ENCODE measurements at places on chromosomes 1 and 21.

DNA sequence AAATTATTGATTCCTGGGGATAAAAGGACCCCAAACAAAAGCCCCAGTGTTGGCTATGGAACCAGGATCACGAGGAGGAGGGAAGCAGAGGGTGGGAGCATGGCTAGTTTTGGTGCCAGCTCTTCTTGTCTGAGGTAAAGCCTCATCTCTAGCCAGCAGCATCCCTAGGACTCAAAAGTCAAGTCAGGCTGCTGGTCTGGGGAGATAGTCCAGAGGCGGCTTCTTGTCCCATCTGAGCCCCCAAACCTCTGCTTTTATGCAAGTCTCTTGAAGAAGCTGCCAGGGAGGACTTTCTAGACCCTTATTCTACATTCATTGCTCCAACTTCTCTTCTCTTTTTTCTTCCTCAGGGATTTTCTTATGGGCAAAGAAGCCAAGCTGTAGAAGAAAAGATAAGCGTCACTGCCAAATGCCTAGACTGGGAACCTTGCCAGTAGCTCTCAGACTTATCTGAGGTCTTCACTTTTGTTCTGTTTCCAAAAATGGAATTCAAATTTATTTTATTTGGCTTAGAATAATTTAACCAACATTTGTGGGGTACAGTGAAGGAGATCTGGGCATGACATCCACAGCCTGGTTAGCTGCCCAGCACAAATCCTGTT, 6.9 kb upstream of the ANKRD35 start:
- DNase-seq, result no peak

- no peak for DNase-seq
Measured at GRCh38 chr1:8127171-8127641, 101.1 kb upstream of the ERRFI1 start.

GRCh38 chr21:41207401-41208375, 39.7 kb downstream of the BACE2 start:
- DNase-seq, result no peak

DNA sequence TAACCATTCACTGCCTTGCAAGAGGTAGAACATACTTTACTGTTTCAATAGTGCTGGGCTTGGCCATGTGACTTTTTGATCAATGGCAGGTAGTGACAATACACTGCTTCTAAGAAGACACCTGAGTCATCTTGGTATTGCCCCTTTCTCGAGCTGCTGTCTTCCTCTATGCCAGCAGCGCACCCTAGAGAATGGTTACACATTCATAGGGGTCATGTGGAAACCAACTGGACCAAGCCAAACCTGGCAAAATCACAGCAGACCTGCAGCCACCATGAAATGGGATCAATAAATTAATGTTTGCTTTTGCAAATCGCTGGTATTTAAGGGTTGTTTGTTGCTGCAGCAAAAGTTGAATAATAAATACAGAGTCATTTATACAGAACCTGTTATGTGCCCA, 122.3 kb downstream of the GRIK1 start:
- DNase-seq, result no peak

GRCh38 chr1:197526736-197527371, 248.4 kb downstream of the DENND1B start:
- no peak for DNase-seq

GRCh38 chr1:109910123-109910962, at the start of gene CSF1:
Gene CSF1, plus strand, starts transcription at chr1:109910849. Its CDS starts 175 bp downstream, at chr1:109911024.
- DNase-seq, result peak; percentile 49

GRCh38 chr1:86776108-86776507, 71.7 kb downstream of the SH3GLB1 start:
- no peak for DNase-seq

DNA sequence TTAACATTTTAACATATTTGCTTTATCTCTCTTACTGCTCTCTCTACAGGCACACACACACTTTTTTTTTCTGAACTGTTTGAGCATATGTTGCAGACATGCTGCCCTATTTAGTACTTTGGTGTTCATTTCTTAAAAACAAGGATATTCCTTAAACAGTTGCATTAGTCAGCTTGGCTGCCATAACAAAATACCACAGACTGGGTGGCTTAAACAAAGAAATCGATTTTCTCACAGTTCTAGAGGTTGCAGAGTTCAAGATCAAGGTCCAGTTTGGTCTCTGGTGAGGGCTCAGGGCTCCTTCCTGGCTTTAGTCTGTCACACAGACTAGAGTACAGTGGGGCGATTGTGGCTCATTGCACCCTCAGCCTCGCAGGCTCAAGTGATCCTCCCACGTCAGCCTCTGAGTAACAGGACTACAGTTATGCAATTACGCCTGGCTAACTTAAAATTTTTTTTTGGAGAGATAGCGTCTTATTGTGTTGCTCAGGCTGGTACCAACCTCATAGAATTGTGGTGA, 46.7 kb downstream of the RPRD2 start:
- no peak for DNase-seq

DNA sequence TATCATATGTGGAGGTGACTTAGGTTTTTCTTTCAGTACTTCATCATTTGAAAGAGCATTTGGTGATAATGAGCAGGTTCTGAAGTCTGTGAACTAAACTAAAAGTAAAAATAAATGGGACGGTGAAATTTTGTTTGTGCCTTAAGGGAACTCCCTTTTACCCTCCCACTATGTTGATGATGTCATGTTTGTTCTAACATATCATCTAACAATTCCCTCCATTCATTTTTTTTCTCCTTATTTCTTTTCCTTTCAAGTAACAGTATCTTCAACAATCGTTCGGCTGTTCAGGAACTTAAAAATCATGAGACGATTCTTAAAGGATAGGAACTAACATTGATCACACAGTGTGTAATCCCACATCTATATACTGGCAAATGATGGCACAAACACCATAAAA, 30.0 kb upstream of the IRF2BP2 start:
- no peak for DNase-seq

DNA sequence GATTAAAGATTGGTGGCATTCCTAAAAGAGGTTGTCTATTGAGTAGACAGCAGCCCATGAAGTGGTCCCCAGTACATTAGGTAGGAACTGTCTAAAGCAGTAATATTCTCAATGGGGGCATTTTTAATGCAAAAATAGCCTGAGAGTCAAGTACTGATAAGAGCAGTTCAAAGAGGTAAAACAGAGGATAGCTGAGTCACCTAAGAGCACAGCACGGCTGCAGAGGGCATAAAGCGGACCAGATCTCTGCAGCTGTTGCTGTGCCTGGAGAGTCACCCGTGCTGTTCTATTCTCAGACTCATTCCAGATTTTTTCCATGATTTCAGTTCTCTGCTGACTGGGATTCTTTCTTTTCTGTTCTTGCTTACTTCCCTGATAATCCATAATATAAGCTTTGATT, 313.2 kb downstream of the OLFM3 start:
- no peak for DNase-seq

GRCh38 chr1:24540906-24541710, 14.8 kb upstream of the NCMAP start:
- DNase-seq, result no peak

DNA sequence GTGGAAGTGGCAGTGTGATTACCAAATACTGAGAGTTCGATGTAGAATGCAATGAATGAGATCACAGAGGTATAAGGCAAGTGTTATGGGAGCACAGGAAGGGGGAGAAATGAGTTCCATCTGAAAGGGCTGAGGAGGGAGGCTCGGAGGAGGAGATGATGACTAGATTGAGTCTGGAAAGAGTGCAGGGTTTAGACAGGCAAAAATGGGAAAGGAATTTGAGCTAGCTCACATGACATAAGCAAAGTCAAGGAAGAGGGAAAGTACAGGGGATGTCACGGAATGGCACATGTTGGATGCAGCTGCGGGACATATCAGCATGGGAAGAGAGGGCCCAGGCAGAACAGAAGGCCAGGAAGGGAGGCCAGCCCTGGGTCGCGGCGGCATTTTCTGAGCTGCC, 132.7 kb downstream of the RUNX1 start:
- no peak for DNase-seq

- no peak for DNase-seq
Measured at GRCh38 chr1:223123011-223123610, 19.9 kb downstream of the TLR5 start.
